Chondrocyte (in vitro differentiated cells): ENCODE measurements at places on chromosomes 5 and 9. TPM values are rescaled to one million over a fixed set of nuclear protein-coding genes. Genes with fewer than 3 reads are reported as not detected.

The INSL6 gene
- not detected in 3 replicates for total RNA-seq

The TMEM252 gene
- total RNA-seq = not detected in 3 replicates

The SLC34A1 gene
- not detected in 3 replicates for total RNA-seq

The ATP10B gene
- not detected in 3 replicates for total RNA-seq

The FOXD4 gene
- total RNA-seq = 0.17 to 0.44 TPM (median 0.26 TPM) in 3 replicates

The CYLC2 gene
- total RNA-seq = not detected in 3 replicates

The SHISAL2B gene
- total RNA-seq = not detected in 3 replicates

The C9orf50 gene
- 0.30 to 0.39 TPM (median 0.38 TPM) in 3 replicates for total RNA-seq

The FBP1 gene
- total RNA-seq = not detected in 3 replicates

The EDIL3 gene
- 562 to 605 TPM (median 604 TPM) in 3 replicates for total RNA-seq

The LCNL1 gene
- total RNA-seq = 0.15 to 5.8 TPM (median 5.2 TPM) in 3 replicates

The ERCC8 gene
- 8.6 to 14.8 TPM (median 11.1 TPM) in 3 replicates for total RNA-seq

The ASS1 gene
- 193 to 202 TPM (median 194 TPM) in 3 replicates for total RNA-seq

The IRGM gene
- not detected in 3 replicates for total RNA-seq

The PRUNE2 gene
- 5.5 to 11.4 TPM (median 10.5 TPM) in 3 replicates for total RNA-seq

- H3K4me1 ChIP-seq = no peaks in the 10 kb centered on the region
- H3K4me3 ChIP-seq = no peak overlapping the region
- H3K27me3 ChIP-seq = no peaks in the 10 kb centered on the region
- no peak overlapping the region for H3K27ac ChIP-seq
- DNase-seq = no peak
Observed at GRCh38 chr5:4646715-4647375, 493.3 kb upstream of the ADAMTS16 start.

GRCh38 chr5:129664336-129664937 is 83.5 kb upstream of the MINAR2 start:
- no peaks in the 10 kb centered on the region for H3K27me3 ChIP-seq
- DNase-seq = no peak
- no peak overlapping the region for H3K4me3 ChIP-seq
- H3K36me3 ChIP-seq = no peaks in the 10 kb centered on the region
- no peaks in the 10 kb centered on the region for H3K4me1 ChIP-seq

GRCh38 chr9:100601216-100601615 is 23.3 kb downstream of the CAVIN4 start:
- peaks cover 5% of the 10 kb centered on the region for H3K27me3 ChIP-seq
- H3K27ac ChIP-seq = no peak overlapping the region
- no peak for DNase-seq
- H3K36me3 ChIP-seq = no peaks in the 10 kb centered on the region
- H3K4me3 ChIP-seq = no peak overlapping the region

DNA sequence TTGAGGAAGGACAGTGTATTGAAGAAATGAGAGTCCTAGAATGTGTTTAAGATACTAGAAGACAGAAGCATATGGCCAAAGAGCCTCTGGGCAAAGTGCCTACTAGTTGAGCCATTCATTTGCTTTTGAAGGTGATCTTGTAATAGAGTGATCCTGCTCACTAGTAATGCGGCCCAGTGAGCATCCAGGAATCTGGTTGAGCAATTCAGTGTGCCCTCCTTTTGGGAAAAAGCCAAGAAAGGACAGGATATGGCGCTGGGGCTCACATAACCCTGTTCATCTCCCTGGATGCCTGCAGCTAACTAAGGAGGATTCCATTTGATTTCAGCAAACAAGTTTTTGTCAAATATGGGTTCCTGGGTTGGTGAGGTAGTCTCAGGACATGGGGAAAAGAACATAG is 16.3 kb downstream of the ADAM19 start:
- no peak overlapping the region for H3K4me3 ChIP-seq
- peaks cover 85% of the 10 kb centered on the region for H3K4me1 ChIP-seq
- H3K27me3 ChIP-seq = no peaks in the 10 kb centered on the region
- H3K27ac ChIP-seq = peak overlapping the region; percentile 85
- DNase-seq = no peak
- H3K36me3 ChIP-seq = peaks cover 4% of the 10 kb centered on the region

- H3K27me3 ChIP-seq = peaks cover 24% of the 10 kb centered on the region
- no peak for DNase-seq
Observed at GRCh38 chr9:130359819-130360218, 84.9 kb upstream of the ASS1 start.

- no peaks in the 10 kb centered on the region for H3K36me3 ChIP-seq
- no peak overlapping the region for H3K4me3 ChIP-seq
- peaks cover 26% of the 10 kb centered on the region for H3K4me1 ChIP-seq
Observed at GRCh38 chr9:110842169-110842568, 173.6 kb downstream of the MUSK start.

- no peak for DNase-seq
- peak overlapping the region; percentile 54 for H3K27ac ChIP-seq
- H3K27me3 ChIP-seq = no peaks in the 10 kb centered on the region
- H3K36me3 ChIP-seq = peaks cover 66% of the 10 kb centered on the region
Observed at GRCh38 chr9:35714579-35715252, 17.3 kb downstream of the TLN1 start.

DNA sequence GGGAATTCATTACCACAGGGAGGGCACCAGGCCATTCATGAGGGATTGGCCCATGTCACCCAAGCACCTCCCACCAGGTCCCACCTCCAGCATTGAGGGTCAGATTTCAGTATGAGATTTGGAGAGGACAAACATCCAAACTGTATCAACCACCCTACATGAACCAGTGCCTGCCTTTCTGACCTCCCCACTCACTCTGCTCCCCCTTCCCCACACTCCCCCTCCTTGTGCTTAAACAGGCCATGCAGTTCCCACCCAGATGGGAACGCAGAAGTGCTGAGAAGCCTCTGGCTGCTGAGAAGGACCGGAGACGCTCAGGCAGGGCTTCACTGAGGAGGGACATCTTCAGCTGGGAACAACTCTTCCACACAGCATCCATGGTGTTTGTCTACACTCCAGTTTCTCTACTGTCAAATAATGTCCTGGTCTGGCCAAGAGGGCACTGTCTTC is 30.0 kb upstream of the ADAMTS2 start:
- no peak overlapping the region for H3K4me3 ChIP-seq
- peaks cover 4% of the 10 kb centered on the region for H3K36me3 ChIP-seq
- peak; percentile 27 for DNase-seq
- peak overlapping the region; percentile 6 for H3K27ac ChIP-seq
- H3K4me1 ChIP-seq = peaks cover 33% of the 10 kb centered on the region

DNA sequence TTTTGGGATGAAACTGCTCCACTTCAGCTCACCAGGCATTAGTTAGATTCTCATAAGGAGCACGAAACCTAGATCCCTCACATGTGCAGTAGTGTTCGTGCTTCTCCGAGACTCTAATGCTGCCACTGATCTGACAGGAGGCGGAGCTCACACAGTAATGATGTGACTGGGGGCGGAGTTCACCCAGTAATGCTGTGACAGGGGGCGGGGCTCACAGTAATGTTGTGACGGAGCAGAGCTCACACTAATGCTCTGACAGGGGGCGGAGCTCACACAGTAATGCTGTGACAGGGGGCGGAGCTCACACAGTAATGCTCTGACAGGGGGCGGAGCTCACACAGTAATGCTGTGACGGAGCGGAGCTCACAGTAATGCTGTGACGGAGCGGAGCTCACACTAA is 27.1 kb upstream of the LRRC14B start:
- no peaks in the 10 kb centered on the region for H3K27me3 ChIP-seq
- peaks cover 43% of the 10 kb centered on the region for H3K4me1 ChIP-seq
- DNase-seq = peak; percentile 27
- H3K36me3 ChIP-seq = no peaks in the 10 kb centered on the region
- no peak overlapping the region for H3K4me3 ChIP-seq

GRCh38 chr5:42668254-42668653 is 88.4 kb upstream of the CCDC152 start:
- H3K27me3 ChIP-seq = no peaks in the 10 kb centered on the region
- peaks cover 2% of the 10 kb centered on the region for H3K36me3 ChIP-seq
- H3K27ac ChIP-seq = no peak overlapping the region
- DNase-seq = no peak
- no peaks in the 10 kb centered on the region for H3K4me1 ChIP-seq
- H3K4me3 ChIP-seq = no peak overlapping the region

GRCh38 chr9:95127249-95128176 is 190.0 kb downstream of the FANCC start:
- DNase-seq = no peak
- peak overlapping the region; percentile 58 for H3K4me3 ChIP-seq
- no peaks in the 10 kb centered on the region for H3K27me3 ChIP-seq
- H3K27ac ChIP-seq = peak overlapping the region; percentile 76

GRCh38 chr9:80948066-80948465 is 741.3 kb downstream of the TLE1 start:
- no peak overlapping the region for H3K4me3 ChIP-seq
- peaks cover 13% of the 10 kb centered on the region for H3K4me1 ChIP-seq
- no peak for DNase-seq
- no peaks in the 10 kb centered on the region for H3K36me3 ChIP-seq

- H3K4me3 ChIP-seq = no peak overlapping the region
- no peaks in the 10 kb centered on the region for H3K4me1 ChIP-seq
- no peak for DNase-seq
- no peak overlapping the region for H3K27ac ChIP-seq
- H3K36me3 ChIP-seq = no peaks in the 10 kb centered on the region
Observed at GRCh38 chr9:114434878-114435311, 47.1 kb upstream of the AKNA start.

DNA sequence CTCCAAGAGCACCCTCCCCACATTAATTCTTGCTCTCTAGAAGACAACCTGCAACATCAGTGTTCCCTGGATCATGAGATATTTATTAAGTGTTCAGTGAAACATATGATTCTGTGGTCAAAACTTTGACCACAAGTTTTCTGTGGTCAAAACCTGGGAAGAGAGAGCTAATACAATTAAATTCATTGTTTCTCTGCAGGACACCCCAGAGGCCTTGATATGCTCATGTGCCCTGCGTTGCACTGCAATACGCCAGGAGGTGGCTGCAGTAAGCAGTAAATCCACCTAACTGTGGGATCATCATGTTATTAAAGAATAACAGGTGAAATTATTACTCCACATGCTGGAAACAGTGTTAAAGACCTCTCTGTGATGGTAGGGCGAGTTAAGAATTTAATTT is 109.3 kb upstream of the SPDL1 start:
- H3K4me3 ChIP-seq = no peak overlapping the region
- no peak for DNase-seq
- H3K27ac ChIP-seq = no peak overlapping the region
- H3K27me3 ChIP-seq = peaks cover 59% of the 10 kb centered on the region
- H3K4me1 ChIP-seq = no peaks in the 10 kb centered on the region

DNA sequence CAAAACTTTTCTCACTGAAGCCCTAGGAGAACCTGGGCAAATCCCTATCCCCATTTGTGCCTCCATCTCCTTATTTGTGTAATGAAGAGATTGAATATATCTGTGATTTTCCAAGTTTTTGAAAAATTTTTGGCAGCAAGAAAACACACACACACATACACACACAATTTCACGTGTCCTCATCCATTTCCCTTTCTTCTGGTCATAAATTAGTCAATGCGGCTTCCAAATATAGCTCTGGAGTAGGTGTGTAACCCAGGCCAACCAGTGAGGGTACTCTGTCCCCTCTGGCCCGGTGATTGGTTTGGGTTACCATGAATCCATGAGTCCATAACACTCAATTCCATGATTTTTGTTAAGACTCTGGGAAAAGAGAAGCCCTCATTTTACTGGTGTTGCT is 12.7 kb downstream of the CSF1R start:
- peaks cover 3% of the 10 kb centered on the region for H3K36me3 ChIP-seq
- peaks cover under 1% of the 10 kb centered on the region for H3K4me1 ChIP-seq
- H3K4me3 ChIP-seq = no peak overlapping the region
- no peaks in the 10 kb centered on the region for H3K27me3 ChIP-seq
- no peak for DNase-seq

GRCh38 chr5:6705959-6706358 is 7.3 kb upstream of the TENT4A start:
- peak overlapping the region; percentile 65 for H3K27ac ChIP-seq
- no peaks in the 10 kb centered on the region for H3K36me3 ChIP-seq
- H3K4me1 ChIP-seq = peaks cover 42% of the 10 kb centered on the region
- peak overlapping the region; percentile 14 for H3K4me3 ChIP-seq

DNA sequence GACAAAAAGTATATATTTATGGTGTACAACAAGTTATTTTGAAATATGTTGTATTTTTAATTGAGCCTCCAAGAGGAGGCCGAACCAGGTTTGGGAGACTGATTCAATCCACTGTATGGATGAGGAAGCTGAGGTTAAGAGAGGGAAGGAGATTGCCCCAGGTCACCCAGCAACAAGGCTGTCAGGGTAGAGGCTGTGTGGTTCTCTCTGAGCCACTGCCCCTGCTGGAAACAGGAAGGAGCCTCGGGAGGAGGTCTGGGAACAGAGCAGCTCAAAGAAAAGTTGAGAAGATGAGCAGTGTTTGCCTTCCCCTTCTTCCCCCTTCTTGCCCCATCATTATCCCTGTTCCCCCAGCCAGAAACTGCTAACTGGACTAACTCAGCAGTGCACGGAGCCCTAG is 6.6 kb upstream of the FAT2 start:
- no peak for DNase-seq
- H3K27ac ChIP-seq = no peak overlapping the region
- peaks cover 68% of the 10 kb centered on the region for H3K4me1 ChIP-seq
- H3K36me3 ChIP-seq = no peaks in the 10 kb centered on the region
- H3K27me3 ChIP-seq = no peaks in the 10 kb centered on the region
- H3K4me3 ChIP-seq = no peak overlapping the region

- H3K36me3 ChIP-seq = no peaks in the 10 kb centered on the region
- no peak overlapping the region for H3K27ac ChIP-seq
- no peak for DNase-seq
- peaks cover 9% of the 10 kb centered on the region for H3K27me3 ChIP-seq
- H3K4me3 ChIP-seq = no peak overlapping the region
Observed at GRCh38 chr5:146751781-146752401, 126.7 kb downstream of the PPP2R2B start.

DNA sequence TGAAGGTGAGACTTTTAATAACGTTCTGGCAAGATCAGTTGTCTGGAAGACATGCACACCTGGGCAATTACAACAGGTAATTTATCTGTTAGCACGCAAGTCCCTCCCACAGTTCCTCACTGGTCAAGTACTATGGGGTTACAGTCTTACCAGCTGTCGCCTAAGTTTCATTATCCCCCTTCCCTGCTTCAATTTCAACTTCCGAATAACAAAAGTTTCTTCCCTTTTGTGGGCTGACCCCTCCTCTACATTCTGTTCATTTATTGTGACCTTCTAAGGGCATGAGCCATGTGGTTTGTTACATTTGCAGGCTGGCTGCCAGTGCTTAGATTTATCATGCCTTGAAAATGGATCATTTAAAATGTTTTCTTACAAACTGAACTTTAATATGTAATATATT is 16.5 kb downstream of the GAPT start:
- no peak for DNase-seq
- no peak overlapping the region for H3K27ac ChIP-seq
- no peak overlapping the region for H3K4me3 ChIP-seq
- no peaks in the 10 kb centered on the region for H3K36me3 ChIP-seq
